ENCODE measurements at places on chromosomes 12 and 14. TPM values are rescaled to one million over a fixed set of nuclear protein-coding genes. Genes with fewer than 3 reads are reported as not detected.

DNA sequence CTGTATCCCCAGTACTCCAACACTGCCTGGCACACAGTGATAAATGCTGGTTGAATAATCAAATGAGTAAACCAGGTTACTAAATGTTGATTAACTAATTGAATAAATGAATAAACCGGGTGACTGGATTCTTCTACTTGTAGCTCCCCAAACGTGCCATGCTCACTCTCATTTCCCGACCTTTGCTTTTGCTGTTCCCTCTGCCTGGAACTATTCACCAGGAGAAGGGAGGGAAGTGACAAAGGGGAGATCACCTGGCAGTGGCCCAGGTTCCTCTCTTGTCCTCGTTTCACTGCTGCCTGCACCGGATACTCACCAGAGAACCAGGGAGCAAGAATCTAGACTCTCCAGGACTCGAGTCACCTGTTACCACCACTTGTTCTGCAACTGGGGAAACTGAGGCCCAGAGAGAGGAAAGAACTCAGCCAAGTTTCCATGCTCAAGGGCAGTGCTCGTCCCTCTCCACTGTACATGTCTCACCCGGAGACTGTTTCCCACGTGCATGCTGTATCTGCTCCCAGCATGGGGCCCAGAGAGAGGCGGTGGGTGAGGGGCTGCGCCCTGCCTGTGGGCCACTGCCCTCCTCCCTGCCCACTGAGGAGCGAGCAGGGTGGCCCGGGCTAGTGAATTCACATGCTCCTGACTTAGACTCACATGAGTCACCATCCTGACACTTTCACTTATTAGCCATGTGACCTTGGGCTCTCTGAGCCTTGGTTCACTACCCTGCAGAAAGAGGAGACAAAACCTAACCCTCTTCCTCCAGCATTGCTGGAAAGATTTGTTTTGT, 17.7 kb upstream of the POP5 start:
- no peaks in the 10 kb centered on the region for H3K27me3 ChIP-seq
- DNase-seq = no peak
- H3K4me3 ChIP-seq = no peak overlapping the region
- no peak overlapping the region for H3K27ac ChIP-seq
- no peaks in the 10 kb centered on the region for H3K36me3 ChIP-seq

DNA sequence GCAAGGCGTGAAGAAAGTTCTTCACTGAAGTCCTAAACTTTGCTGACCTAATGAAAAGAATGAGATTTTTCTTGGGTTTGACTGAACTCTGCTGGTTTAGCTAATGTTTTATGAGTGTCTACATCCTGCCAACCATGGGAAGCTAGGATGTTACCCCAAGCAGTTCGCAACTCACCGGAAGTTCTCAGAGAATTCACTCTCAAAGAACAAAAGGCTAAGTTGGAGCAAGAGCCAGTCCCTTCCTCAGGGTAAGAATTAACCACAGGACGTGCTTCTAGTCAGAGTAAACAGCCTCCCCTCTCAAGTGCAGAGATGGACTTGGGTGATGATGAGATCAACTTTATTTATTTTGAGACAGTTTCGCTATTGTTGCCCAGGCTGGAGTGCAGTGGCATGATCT, 37.3 kb downstream of the TCHP start:
- no peaks in the 10 kb centered on the region for H3K27me3 ChIP-seq
- H3K36me3 ChIP-seq = peaks cover 55% of the 10 kb centered on the region
- no peak overlapping the region for H3K4me3 ChIP-seq
- H3K27ac ChIP-seq = peak overlapping the region; percentile 44

DNA sequence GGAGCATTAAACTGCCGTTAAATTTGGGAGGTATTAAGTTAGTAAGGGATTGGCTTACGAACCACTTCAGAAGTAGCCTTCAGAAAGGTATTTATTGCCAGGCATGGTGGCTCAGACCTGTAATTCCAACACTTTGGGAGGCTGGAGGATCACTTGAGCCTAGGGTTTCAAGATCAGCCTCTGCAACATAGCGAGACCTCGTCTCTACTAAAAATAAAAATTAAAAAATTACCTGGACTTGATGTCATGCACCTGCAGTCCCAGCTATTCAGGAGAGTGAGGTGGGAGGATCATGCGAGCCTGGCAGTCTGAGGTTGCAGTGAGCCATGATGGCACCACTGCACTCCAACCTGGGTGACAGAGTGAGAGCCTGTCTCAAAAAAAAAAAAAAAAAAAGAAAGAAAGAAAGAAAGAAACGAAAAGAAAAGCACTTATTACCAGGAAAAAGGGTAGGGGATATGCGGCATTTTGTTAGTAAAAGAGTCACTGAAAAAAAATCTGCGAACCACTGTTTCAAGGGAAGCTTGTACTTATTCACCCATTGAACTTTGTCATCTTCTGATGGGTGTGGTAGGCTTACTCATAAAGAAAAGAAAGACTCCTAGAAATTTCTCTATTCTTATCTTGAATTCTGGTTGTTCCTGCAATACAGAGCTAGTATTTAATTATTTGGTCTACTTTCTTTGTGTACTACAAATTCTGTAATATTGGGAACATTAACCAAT, 33.6 kb upstream of the PLEKHA5 start:
- no peaks in the 10 kb centered on the region for H3K36me3 ChIP-seq
- H3K27me3 ChIP-seq = no peaks in the 10 kb centered on the region
- no peak overlapping the region for H3K4me3 ChIP-seq
- no peaks in the 10 kb centered on the region for H3K4me1 ChIP-seq
- no peak overlapping the region for H3K27ac ChIP-seq

DNA sequence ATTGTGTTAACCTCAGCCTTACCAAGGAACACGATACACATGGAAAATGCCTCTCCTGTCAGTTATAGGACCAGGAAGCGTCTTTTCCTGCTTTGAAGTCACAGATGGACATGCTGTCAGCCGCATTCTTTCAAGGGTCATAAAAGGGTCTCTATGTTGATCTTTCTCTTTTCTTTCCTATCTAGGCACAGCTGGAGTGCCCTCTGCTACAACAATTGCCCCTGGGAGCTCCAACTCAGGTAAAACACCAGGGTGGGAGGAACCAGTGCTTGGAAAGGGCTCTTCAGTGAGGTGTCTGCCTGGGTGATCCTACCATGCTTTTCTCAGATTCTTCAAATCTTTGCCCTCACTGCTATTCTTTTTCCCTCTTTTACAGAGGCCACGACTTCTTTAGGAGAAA, 157.4 kb upstream of the CNTN1 start:
- H3K36me3 ChIP-seq = no peaks in the 10 kb centered on the region
- H3K4me1 ChIP-seq = no peaks in the 10 kb centered on the region
- no peaks in the 10 kb centered on the region for H3K27me3 ChIP-seq
- no peak overlapping the region for H3K4me3 ChIP-seq
- no peak for DNase-seq

GRCh38 chr14:61121355-61121787, 140.3 kb downstream of the SLC38A6 start:
- peaks cover 13% of the 10 kb centered on the region for H3K4me1 ChIP-seq
- DNase-seq = no peak
- no peaks in the 10 kb centered on the region for H3K27me3 ChIP-seq
- no peaks in the 10 kb centered on the region for H3K36me3 ChIP-seq

- H3K27me3 ChIP-seq = no peaks in the 10 kb centered on the region
- no peaks in the 10 kb centered on the region for H3K36me3 ChIP-seq
- H3K4me1 ChIP-seq = no peaks in the 10 kb centered on the region
- no peak overlapping the region for H3K27ac ChIP-seq
- no peak overlapping the region for H3K4me3 ChIP-seq
These were observed 134.2 kb downstream of the HMGA2 start for GRCh38 chr12:65958456-65958855.

DNA sequence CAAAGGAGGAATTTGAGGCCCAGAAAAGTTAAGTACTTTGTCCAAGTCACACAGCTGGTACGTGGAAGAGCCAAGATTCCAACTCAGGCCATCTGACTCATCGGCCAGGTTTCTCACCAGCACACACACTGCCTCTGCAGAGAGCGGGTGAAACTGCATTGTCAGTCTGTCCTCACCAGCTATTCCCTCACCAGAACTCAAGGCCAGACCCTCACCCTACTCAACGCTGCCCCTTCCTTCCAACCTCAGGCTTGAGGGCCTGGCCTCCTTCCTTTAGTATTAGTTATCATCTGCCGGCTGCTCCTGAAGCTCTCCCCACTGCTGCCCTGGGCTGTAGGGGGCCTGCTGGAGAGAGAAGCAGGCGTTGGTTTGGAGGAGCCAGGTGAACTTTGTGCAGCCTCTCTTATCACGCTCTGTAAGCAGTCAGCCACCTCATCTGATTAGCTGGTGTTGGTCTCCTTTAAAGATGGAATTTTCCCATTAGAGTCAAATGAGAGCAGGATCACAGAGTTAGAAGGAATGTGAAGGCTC, 16.6 kb upstream of the PLEK2 start:
- H3K4me3 ChIP-seq = no peak overlapping the region
- no peaks in the 10 kb centered on the region for H3K36me3 ChIP-seq
- H3K27ac ChIP-seq = no peak overlapping the region
- peaks cover 8% of the 10 kb centered on the region for H3K4me1 ChIP-seq
- H3K27me3 ChIP-seq = peaks cover 2% of the 10 kb centered on the region
- no peak for DNase-seq

DNA sequence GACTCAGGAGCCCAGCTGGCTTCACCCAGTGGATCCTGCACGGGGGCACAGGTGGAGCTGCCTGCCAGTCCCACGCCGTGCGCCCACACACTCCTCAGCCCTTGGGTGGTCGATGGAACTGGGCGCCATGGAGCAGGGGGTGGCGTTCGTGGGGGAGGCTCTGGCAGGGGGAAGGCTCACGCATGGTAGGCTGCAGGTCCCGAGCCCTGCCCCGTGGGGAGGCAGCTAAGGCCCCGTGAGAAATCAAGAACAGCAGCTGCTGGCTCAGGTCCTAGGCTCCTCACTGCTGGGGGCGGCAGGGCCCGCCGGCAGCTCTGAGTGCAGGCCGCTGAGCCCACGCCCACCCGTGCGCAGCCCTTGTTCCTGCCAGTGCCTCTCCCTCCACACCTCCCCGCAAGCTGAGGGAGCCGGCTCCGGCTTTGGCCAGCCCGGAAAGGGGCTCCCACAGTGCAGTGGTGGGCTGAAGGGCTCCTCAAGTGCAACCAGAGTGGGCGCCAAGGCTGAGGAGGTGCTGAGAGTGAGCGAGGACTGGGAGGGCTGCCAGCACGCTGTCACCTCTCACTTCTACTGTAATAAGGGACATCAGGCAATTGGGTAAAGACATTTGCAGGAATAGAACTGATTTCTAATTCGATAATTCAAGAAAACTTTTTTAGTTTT, 115.4 kb downstream of the TMTC2 start:
- no peak for DNase-seq
- H3K4me1 ChIP-seq = no peaks in the 10 kb centered on the region
- H3K36me3 ChIP-seq = no peaks in the 10 kb centered on the region
- no peaks in the 10 kb centered on the region for H3K27me3 ChIP-seq

DNA sequence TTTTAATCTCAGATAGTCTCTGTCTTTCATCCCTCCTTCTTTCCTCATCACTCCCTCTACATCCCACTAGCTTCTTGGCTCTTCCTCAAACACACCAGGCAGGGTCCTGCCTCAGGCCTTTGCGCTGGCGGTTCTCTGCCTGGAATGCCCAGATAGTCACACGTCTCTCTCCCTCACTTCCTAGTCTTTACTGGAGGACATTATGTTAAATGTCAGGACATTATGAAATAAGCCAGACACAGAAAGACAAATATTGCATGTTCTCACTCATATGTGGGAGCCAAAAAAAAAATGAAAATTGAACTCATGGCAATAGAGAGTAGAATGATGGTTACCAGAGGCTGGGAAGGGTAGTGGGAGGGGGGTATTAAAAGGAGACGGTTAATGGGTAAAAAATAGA, 442.0 kb downstream of the MED13L start:
- no peaks in the 10 kb centered on the region for H3K36me3 ChIP-seq
- no peaks in the 10 kb centered on the region for H3K4me1 ChIP-seq
- no peak for DNase-seq
- H3K27me3 ChIP-seq = no peaks in the 10 kb centered on the region
- H3K27ac ChIP-seq = no peak overlapping the region

DNA sequence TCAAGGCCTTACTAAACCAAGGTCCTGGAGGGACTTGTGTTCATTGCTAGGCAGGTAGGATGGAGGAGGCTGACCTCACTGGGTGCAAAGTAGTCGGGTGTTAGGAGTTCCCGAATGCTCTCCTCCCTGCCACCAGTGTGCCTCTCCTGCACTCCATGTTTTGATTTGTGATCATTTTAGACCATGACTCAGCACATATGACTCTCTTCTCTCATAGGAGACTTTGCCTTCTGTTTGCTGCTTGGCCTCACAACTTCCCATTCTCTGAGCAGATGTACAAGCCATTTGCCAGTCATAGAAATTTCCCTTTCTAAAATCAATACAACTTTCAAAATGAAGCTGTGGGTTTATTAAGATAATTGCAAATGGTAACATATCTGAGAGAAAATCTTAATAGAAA, 46.6 kb upstream of the LRIG3 start:
- no peaks in the 10 kb centered on the region for H3K4me1 ChIP-seq
- no peak for DNase-seq
- no peaks in the 10 kb centered on the region for H3K27me3 ChIP-seq
- no peak overlapping the region for H3K27ac ChIP-seq
- H3K4me3 ChIP-seq = no peak overlapping the region
- H3K36me3 ChIP-seq = no peaks in the 10 kb centered on the region

DNA sequence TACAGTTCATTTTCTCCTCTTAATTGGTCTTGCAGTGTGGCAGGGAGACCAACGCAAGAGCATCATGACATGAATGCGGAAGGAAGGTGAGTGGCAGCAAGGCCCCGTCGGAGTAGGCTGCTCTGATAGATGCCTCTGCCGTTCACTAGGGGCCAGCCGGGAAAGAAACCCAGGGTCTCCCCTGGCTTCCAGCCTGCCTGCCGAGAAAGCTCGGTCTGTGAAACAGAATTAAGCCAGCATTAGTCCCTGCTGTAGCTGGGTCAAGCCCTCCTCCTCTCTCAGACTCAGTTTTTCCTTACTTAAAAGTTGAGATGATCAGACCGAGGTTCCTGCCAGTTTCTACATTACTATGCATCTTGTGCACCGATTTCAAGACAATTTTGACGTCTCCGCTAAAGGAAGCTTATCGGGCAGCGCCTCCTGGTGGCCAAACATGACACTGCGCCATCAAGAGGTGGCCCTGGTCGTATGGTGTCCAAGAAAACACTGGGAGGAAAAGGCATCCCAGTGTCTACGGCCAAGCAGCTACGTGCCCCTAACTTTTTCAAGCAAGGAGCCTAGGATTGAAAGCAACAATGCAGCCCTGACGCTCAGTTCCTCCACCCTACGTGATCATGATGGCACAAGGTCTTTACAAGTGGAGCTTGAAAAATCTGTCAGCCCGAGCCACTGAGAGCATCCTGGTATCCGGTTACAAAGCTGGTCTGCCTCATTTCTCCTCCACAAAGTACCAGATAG, 131.6 kb downstream of the KSR2 start:
- no peak overlapping the region for H3K4me3 ChIP-seq
- peak; percentile 56 for DNase-seq
- H3K4me1 ChIP-seq = no peaks in the 10 kb centered on the region
- H3K27me3 ChIP-seq = peaks cover 8% of the 10 kb centered on the region
- no peaks in the 10 kb centered on the region for H3K36me3 ChIP-seq

- H3K4me3 ChIP-seq = peak overlapping the region; percentile 73
- no peaks in the 10 kb centered on the region for H3K36me3 ChIP-seq
- no peak for DNase-seq
- no peak overlapping the region for H3K27ac ChIP-seq
- H3K4me1 ChIP-seq = peaks cover 35% of the 10 kb centered on the region
These were observed 2.1 kb downstream of the TESC start for GRCh38 chr12:117097159-117097558.

Gene C14orf93
- 5.8 TPM for total RNA-seq

Gene MSI1
- 5.4 TPM for total RNA-seq

Gene DEGS2
- total RNA-seq = 0.22 TPM

Gene KRT5
- total RNA-seq = 3.4 TPM

Gene AKAP3
- total RNA-seq = 2.3 TPM

Gene RASSF9
- total RNA-seq = 5.8 TPM

Gene SSTR1
- total RNA-seq = 0.83 TPM

Gene NXPH4
- total RNA-seq = 2.6 TPM

Gene KRT83
- not detected for total RNA-seq

All from heart left ventricle (tissue), 16 donors.